SHP77 (cell line): ENCODE measurements at places on chromosomes 1 and 21.

DNA sequence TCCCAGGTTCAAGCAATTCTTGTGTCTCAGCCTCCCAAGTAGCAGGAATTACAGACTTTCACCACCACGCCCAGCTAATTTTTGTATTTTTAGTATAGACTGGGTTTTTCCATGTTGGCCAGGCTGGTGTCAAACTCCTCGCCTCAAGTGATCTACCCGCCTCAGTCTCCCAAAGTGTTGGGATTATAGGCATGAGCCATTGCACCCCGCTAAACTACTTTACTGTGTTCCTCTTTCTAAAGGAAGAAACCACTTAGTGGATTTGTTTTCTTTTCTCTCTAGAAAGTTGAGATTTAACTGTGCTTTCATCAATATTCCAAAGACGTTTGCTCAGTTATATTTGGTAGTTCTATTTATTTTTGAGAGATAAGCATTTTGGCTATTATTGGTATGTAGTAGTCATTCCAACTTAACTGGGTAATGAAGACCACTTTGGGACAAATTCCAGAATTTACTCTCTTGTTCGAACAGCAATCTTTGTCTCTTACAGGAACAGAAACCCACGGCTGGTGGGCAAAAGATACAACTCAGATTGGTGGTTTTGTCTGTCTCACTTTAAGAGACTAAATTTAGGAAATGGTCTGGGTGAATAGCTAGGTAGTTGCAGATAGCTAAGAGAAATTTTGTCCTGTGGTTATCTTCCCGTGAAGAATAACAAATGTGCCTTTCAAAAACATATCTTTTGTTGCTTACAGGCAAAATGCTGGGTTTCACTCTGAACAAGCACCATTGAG, 103.5 kb upstream of the CD55 start:
- DNase-seq = no peak

DNA sequence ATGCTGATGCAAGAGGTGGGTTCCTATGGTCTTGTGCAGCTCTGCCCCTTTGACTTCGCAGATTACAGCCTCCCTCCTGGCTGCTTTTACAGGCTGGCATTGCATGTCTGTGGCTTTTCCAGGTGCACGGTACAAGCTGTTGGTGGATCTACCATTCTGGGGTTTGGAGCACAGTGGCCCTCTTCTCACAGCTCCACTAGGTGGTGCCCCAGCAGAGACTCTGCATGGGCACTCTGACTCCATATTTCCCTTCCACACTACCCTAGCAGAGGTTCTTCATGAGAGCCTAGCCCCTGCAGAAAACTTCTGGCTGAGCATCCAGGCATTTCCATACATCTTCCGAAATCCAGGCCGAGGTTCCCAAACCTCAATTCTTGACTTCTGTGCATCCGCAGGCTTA, 989.0 kb downstream of the PLA2G4A start:
- DNase-seq = no peak

DNA sequence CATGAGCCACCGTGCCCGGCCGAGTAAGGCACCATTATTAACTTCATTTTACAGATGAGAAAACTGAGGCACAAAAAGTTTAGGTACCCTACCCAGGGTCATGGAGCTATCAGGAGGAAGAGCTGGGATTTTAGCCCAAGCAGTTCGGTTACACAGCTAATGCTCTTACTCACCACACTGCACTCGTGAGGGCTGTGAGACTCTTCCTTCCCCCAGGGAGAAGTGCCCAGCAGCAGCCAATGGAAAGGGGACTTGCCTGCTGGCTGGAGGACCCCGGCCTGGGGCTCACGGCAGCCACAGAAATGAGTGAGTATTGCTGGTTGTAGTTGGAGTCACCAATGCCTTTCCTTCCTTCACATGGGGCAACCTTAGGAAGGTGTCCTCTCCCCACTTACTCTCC, 5.2 kb upstream of the CSF1 start:
- DNase-seq = no peak

- no peak for DNase-seq
These were observed 609.2 kb downstream of the LMO4 start for GRCh38 chr1:87937831-87938395.

GRCh38 chr1:31112266-31112935, 46.9 kb upstream of the PUM1 start:
- DNase-seq = no peak

DNA sequence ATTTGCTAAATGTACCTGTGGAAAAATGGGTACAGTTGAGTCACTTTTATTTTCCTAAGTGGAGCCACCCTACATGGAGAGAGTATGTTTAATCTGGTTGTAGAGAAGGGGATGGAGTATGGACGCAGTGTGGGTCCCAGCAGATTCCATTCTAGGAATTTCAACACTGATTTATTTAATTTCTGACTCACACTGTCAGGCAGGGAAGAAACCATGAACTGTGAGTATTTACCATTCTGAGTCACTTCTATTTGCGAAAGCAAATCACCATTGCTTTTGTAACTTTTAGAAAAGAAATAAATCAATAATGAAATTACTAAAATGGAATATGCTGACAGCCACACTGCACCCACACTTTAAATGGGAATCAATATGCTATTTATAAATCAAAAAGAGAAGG, 339.0 kb downstream of the DSCAM start:
- no peak for DNase-seq

- no peak for DNase-seq
These were observed 112.4 kb upstream of the ZNF648 start for GRCh38 chr1:182173808-182174512.
